Activated CD4-positive, alpha-beta T cell treated with anti-CD3 and anti-CD28 coated beads, Interleukin-2, amount 50 U/mL, for 1 hour (primary cell): ENCODE measurements at places on chromosomes 4 and X.

DNA sequence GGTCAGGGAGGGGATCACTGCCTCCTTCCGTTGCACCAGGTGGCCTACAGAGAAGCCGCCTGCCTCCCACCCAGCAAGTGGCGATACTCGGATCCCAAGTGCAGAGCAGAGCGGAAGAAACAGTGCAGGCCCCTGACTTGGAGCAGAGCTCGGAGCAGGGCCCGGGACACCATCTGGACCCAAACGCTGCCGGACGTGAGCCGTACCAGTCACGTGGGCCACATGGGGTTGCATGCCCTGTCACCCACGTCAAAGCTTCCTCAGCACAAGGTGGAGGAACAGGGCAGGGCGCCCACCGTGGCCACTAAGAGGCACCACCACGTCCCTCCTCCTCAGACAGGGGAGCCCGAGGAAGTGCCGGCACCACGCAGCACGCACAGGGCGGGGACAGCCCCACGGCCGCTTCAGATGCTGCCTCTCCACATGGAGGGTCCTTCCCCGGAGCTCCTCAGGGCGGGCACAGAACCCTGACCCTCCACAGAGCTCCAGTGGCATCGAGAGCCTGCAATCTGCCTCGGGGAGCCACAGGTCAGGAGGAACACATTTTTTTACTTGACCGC, 18.7 kb downstream of the ZFYVE28 start:
- DNase-seq: no peak

- DNase-seq: no peak
These were observed 237 bp downstream of the ANKRD17 start for GRCh38 chr4:73258436-73258685.

DNA sequence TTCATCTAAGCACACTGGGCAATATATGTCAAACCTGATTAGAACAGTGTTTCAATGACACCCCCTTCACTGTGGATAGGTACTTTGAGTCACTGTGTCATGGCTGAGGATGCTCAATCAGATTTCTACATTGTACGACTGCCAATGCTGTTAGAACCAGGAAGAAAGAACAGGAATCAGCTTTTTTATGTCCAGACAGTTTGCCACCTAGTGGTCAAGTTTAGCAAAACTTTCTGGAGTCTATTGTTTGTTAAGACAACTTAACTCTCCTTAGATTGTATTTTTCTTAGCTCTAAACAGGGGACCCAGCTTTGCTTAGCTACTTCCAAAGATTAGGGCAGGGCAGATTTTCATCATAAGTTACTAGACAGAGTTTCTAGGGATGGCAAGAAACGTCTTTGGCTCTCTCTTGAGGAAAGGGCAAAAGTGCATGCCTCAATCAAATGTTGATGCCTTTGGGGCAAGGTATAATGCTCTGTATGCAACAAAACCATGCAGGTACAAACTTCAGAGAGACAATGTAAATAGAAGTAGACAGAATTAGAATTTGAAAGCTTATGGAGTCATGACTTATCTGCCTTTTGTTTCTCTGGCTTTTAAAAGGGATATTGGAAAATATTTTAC, 40.5 kb upstream of the BMP3 start:
- no peak for DNase-seq

DNA sequence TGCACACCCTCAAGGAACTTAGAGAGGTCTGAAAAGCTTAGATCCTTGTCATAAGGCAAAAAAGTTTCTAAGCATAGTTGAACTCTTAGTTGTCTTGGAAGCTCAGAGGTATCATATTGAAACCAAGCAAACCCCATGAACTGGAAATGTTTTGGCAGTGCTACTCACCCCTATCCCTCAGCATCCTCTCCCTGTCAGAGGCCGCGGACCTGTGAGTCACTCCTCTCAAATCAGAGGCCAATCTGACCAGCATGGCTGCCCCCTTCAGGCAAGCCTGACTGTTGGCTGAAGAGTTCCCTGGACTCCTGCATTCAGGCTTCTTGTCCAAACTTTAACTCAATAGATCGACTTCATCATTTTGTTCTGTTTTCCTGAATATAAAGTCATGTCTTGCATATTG, 69.4 kb downstream of the KCNIP4 start:
- DNase-seq: no peak

DNA sequence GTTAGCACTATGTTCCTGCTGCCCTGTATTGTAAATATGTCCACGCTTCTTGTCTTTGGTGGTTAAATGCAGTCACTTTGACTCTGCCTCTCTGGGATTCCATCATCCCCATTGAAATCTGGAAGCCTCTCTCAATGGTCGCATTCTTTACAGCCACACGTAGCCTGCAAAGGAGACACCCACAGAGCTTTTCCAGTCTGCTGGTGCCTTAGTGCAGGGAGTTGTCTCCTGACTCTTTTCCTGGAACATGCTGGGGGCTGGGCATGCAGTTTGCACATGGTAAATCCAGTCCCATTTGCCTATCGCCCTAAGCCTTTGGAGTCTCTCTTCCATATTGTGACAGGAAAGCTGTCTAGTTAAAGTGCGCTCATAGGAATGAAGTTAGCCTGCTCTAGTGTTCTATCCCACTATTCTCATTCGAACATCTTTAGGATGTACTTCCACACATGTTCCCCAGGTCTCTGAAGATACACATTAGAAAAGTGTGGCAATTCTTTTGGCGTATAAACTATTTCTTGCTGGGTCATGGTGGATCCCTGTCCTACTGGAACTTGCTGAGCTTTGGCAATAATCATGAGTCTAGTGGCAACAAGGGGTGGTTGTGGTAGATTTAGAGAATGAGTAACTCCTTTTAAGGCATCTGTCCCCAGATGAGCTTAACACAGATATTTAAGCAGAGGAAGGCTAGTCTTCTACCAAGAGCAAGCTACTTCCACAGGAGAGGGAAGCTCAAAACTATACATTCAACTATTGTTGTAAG, 33.7 kb downstream of the COQ2 start:
- DNase-seq: no peak

DNA sequence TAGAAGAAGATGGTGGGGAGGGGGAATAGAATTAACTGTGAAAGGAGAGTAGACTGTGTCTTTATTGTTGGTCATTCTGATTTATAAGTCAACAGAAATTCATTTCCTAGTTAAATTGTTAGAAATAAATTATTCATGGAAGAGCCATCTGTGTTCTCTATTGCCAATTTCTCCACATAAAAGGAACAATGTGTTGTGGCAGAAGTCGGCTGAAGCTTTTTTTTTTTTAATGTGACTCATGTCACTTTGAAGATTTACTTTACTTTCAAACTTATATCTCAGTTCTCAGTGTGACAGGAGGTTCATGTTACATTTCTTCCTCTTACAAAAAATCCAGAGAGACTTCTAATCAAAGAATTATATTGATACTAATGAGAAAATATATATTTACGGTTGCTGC, 60.5 kb downstream of the CPE start:
- no peak for DNase-seq

DNA sequence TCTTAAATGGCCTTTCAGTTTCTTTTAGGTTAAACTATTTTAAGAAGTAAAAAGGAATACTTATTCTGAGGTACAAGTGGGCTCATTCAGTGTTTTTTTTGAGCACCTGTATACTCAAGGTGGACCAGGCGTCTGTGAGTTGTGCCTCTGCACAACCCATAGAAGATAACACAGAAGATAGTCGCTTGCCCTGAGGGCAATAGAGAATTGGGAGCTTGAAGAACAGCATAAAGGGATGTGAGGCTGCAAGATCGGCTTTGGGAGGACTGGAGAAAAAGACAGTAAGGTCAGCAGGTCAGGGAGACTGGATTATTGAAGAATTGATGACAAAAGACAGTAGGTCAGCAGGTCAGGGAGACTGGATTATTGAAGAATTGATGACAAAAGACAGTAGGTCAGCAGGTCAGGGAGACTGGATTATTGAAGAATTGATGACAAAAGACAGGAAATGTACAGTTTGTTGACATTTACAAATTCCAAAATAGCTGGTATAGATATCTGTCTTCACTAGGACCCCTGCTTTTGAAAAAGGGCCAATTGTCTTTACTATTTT, 3.1 kb downstream of the CPE start:
- no peak for DNase-seq

GRCh38 chr4:69750346-69750745, 10.1 kb downstream of the SULT1B1 start:
- no peak for DNase-seq

- DNase-seq: no peak
These were observed 14.1 kb downstream of the ENPEP start for GRCh38 chr4:110489901-110490508.

- DNase-seq: no peak
These were observed 14.2 kb downstream of the GRPR start for GRCh38 chrX:16137416-16138107.

GRCh38 chrX:106302304-106302703, 134.2 kb downstream of the PWWP3B start:
- no peak for DNase-seq

GRCh38 chrX:38837389-38837788, 36.1 kb downstream of the MID1IP1 start:
- no peak for DNase-seq

DNA sequence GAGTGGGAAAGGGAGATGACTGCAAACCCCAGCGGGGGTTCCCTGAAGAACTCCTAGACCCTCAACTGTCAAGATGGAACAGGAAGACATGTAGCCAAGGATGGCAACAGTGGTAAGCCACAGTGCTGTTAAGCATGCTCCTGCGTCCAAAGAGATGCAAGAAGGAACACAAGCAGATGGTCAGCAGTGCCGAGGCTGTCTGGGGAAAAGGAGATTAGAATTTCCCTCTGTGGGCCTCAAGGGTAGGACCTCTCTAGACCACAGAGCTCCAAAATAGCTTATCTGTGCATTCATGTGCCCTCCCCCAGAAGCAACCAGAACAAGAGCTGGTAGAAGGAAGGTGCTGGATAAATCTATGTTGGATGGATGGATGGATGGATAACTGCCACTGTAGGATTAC, 82.0 kb upstream of the CPEB2 start:
- DNase-seq: no peak
